MCF 10A (cell line): ENCODE measurements at places on chromosomes 12 and 14. TPM values are rescaled to one million over a fixed set of nuclear protein-coding genes. Genes with fewer than 3 reads are reported as not detected.

GRCh38 chr14:74616996-74617700, 5.1 kb upstream of the LTBP2 start:
- no peaks in the 10 kb centered on the region for H3K36me3 ChIP-seq
- H3K27ac ChIP-seq: peak overlapping the region; percentile 80
- DNase-seq: peak; percentile 26
- no peaks in the 10 kb centered on the region for H3K27me3 ChIP-seq

GRCh38 chr12:47811581-47812484, 7.9 kb downstream of the HDAC7 start:
- DNase-seq: peak; percentile 66
- H3K4me1 ChIP-seq: peaks cover 64% of the 10 kb centered on the region
- H3K27me3 ChIP-seq: no peaks in the 10 kb centered on the region
- H3K4me3 ChIP-seq: no peak overlapping the region

CDKL1 gene
- 14.3 and 26.3 TPM in 2 replicates for total RNA-seq

SCNN1A gene
- total RNA-seq: 136 and 139 TPM in 2 replicates

- H3K27me3 ChIP-seq: no peaks in the 10 kb centered on the region
- no peak overlapping the region for H3K4me3 ChIP-seq
- DNase-seq: no peak
- no peaks in the 10 kb centered on the region for H3K4me1 ChIP-seq
- no peak overlapping the region for H3K27ac ChIP-seq
- H3K36me3 ChIP-seq: no peaks in the 10 kb centered on the region
Measured at GRCh38 chr12:41983394-41983793, 161.3 kb downstream of the GXYLT1 start.

DNA sequence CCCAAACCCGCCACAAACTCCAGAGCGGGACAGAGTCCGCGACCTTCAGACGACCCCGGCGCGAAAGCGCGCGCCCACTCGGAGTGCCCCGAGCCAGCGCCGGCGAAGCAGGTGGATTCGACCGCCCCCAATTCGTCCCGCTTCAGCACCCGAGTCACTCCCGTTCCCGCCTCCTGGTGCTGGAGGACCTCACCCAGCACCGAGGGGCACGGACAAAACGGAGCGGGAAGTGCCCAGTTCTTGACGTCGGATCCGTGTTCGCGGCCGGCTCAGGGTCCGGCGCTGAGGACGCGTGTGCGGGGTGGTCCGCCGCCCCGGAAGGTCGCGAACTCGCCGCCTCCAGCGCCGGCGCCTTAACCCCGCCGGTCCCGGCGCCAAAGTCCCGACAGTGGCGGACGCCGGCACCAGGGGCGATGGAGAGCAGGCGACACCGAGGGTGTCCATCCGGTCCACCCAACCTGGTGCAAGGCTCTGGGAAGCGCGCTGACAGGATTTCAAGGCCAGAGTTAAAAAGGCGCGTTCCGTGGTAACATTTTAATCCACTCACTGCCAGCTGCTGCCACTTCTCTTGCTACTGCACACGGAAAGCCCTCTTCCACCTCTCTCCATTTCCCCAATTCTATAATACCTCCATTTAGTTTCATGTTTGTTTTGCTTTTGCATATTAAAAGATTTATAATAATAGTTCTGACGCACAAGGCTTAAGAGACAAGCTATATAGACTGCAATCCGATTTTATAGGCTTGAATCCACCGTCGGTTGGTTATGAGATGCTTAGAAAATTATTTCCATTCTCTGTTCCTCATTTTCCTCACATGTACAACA, 240.0 kb upstream of the CPNE8 start:
- peak overlapping the region; percentile 61 for H3K4me3 ChIP-seq
- H3K27ac ChIP-seq: no peak overlapping the region
- peak; percentile 52 for DNase-seq
- no peaks in the 10 kb centered on the region for H3K27me3 ChIP-seq
- H3K4me1 ChIP-seq: no peaks in the 10 kb centered on the region
- no peaks in the 10 kb centered on the region for H3K36me3 ChIP-seq

SLC25A21 gene
- 1.1 and 1.4 TPM in 2 replicates for total RNA-seq

- H3K36me3 ChIP-seq: no peaks in the 10 kb centered on the region
- no peak overlapping the region for H3K4me3 ChIP-seq
- no peak for DNase-seq
- H3K27me3 ChIP-seq: no peaks in the 10 kb centered on the region
Measured at GRCh38 chr12:65537978-65538377, 259.5 kb downstream of the MSRB3 start.

SRRM4 gene
- not detected in 2 replicates for total RNA-seq

GRCh38 chr12:109835827-109836226, 2.6 kb upstream of the TRPV4 start:
- no peaks in the 10 kb centered on the region for H3K36me3 ChIP-seq
- no peaks in the 10 kb centered on the region for H3K27me3 ChIP-seq
- DNase-seq: no peak
- peaks cover 17% of the 10 kb centered on the region for H3K4me1 ChIP-seq
- H3K4me3 ChIP-seq: no peak overlapping the region
- no peak overlapping the region for H3K27ac ChIP-seq

DNA sequence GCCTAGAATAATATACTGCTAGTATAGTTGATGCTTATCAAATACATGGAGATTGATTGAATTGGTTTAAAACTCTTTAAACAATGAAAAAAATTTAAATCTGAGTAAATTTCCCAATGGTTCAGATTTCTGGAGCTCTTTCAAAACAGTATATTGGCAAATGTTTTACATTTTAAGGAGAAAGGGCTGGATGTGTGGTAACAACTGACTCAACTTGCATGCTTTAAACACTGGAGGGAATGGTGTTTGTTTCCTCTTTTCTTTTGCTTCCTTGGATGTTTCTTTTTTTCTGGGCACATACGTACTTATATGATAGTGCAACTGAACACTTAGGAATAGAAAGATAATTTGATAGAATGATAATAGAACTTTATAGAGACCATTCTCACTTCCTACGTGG, 73.8 kb upstream of the RFX4 start:
- H3K27ac ChIP-seq: no peak overlapping the region
- H3K4me3 ChIP-seq: no peak overlapping the region
- peaks cover 44% of the 10 kb centered on the region for H3K36me3 ChIP-seq
- no peak for DNase-seq
- H3K27me3 ChIP-seq: no peaks in the 10 kb centered on the region

DNA sequence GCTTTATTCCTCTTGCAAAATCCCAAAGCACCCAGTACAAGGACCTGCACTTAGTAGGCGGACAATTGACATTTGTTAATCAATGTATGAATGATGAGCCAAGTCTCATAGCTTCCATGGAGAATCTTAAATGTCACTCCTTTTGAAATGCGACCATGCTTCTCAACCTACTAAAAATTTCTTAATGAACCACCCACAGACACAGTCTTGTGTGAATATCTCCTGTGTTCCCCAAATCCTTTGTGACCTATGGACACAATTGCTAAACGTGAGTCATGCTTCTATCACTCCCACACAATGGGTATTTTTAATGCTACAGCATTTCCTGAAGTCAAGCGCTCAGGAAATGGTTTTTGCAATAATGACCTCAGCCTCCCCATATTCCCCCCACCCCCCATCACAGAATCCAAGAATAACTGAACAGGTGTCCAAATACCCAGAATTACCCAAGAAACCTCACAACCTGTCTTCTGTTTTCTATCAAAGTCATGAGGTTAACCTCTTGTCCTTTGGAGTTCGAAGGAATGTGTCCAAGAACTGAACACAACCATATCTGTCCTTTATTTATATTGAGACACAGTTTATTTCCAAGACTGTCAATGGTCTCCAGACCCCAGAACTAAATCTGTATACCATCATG, 163.6 kb upstream of the PLEKHG7 start:
- H3K27me3 ChIP-seq: no peaks in the 10 kb centered on the region
- H3K4me1 ChIP-seq: peaks cover 9% of the 10 kb centered on the region
- H3K36me3 ChIP-seq: no peaks in the 10 kb centered on the region
- DNase-seq: peak; percentile 95
- no peak overlapping the region for H3K4me3 ChIP-seq

GRCh38 chr12:48349471-48349870, 1.2 kb downstream of the ZNF641 start:
- no peaks in the 10 kb centered on the region for H3K27me3 ChIP-seq
- H3K27ac ChIP-seq: no peak overlapping the region
- DNase-seq: no peak
- H3K4me1 ChIP-seq: peaks cover 6% of the 10 kb centered on the region
- peaks cover 20% of the 10 kb centered on the region for H3K36me3 ChIP-seq
- H3K4me3 ChIP-seq: no peak overlapping the region

ARHGEF40 gene
- 3.6 and 6.7 TPM in 2 replicates for total RNA-seq

HOXC5 gene
- total RNA-seq: 0.74 TPM in 1 of 2 replicates, not detected in the other

DNA sequence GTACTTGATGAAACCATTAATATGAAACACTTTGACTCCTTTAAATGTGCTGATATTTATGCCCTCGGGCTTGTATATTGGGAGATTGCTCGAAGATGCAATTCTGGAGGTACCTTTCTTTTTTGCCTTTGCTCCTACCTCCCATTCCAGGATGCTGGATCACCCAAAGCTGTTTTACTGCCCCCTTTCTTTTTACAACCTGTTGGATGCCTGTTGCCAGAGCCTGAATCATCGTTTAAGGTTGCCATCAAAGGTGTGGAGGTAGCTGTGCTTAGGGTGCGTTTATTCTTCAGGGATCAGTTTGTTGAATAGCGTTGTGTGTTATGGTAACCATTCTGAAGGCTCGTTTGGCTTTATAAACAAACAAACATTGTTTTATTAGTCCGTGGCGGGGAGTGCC, 19.9 kb upstream of the TAMALIN start:
- no peaks in the 10 kb centered on the region for H3K4me1 ChIP-seq
- no peak for DNase-seq
- no peak overlapping the region for H3K27ac ChIP-seq
- H3K27me3 ChIP-seq: no peaks in the 10 kb centered on the region
- no peak overlapping the region for H3K4me3 ChIP-seq

DNA sequence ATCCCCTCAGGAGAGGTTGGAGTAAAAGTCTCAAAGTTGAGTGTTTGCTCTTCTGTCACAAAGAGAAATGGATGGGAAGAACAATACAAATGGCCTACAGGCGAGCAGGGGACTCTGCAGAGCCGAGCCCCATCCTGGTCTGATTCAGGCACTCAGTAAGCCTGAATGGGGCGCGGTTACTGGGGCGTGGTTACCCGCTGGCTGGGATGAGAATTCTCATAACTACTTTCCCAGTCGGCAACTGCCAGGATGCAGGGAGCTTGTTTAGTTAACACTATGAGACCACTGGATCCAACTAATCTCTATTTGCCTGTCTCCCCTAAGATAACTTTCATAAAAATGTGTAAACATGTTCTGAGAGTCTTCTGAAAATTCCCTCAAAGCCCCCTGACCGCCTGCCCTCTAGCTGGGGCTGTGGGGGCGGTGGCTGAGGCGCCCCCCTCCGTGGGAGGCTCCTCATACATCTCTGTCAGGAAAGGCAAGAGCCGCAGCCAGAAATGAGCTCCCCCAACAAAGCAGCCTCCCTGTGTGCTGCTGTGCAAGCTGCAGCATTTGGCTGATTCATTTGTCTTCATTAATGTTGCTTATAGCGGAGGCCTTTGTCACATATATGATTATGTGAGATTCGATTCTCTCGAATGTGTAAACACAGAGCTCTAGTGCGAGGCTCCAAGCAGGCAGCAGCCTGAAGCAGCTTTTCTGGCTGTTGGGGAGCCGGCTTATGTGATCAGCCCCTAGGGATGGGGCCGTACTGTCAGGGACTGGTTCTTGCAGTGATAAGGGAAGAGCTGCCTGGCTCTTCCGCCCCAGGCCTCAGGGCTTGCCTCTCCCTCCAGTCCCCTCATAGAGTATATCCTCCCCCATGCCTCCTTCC, 126.1 kb upstream of the ARHGAP5 start:
- H3K4me3 ChIP-seq: no peak overlapping the region
- no peaks in the 10 kb centered on the region for H3K27me3 ChIP-seq
- peaks cover 45% of the 10 kb centered on the region for H3K4me1 ChIP-seq
- DNase-seq: peak; percentile 67

- peak; percentile 43 for DNase-seq
- no peak overlapping the region for H3K27ac ChIP-seq
- H3K36me3 ChIP-seq: no peaks in the 10 kb centered on the region
- no peak overlapping the region for H3K4me3 ChIP-seq
- no peaks in the 10 kb centered on the region for H3K27me3 ChIP-seq
Measured at GRCh38 chr12:14723763-14724162, 27.4 kb upstream of the GUCY2C start.

GRCh38 chr12:117134059-117134458, 34.8 kb upstream of the TESC start:
- H3K27me3 ChIP-seq: no peaks in the 10 kb centered on the region
- DNase-seq: no peak
- H3K36me3 ChIP-seq: no peaks in the 10 kb centered on the region
- no peak overlapping the region for H3K27ac ChIP-seq
- H3K4me3 ChIP-seq: no peak overlapping the region

CMA1 gene
- total RNA-seq: not detected in 2 replicates

DNA sequence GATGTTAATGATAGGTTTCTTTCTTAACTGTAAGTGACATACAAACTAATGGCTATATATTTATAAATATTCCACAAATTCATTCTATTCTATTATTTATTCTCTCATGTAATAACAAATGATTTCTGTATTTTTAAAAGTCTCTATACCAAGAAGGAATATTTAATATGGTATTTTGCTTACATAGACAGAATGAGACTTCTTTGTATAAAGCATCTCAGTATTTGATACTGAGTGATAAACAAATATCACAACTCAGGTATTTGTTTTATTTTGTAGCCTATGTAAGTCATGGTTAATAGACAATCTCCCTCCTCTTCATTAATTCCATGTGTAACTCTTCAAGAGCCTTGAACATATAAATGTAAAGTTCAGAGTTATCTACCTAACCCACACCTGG, 18.0 kb downstream of the ATL1 start:
- no peaks in the 10 kb centered on the region for H3K36me3 ChIP-seq
- no peak for DNase-seq
- no peaks in the 10 kb centered on the region for H3K27me3 ChIP-seq
- no peak overlapping the region for H3K4me3 ChIP-seq
